Caco-2 (cell line): ENCODE measurements at places on chromosomes 7 and 10. TPM values are rescaled to one million over a fixed set of nuclear protein-coding genes. Genes with fewer than 3 reads are reported as not detected.

ATG9B gene
- total RNA-seq = 4.3 and 4.8 TPM in 2 replicates

PON1 gene
- total RNA-seq = not detected in 2 replicates

FAM237B gene
- not detected in 2 replicates for total RNA-seq

RASSF4 gene
- 40.8 and 55.6 TPM in 2 replicates for total RNA-seq

AGAP5 gene
- total RNA-seq = 14.3 and 16.7 TPM in 2 replicates

IGFBP3 gene
- total RNA-seq = 0.79 and 3.3 TPM in 2 replicates

SUN3 gene
- total RNA-seq = not detected in 2 replicates

CCL24 gene
- total RNA-seq = not detected in 2 replicates

DNA sequence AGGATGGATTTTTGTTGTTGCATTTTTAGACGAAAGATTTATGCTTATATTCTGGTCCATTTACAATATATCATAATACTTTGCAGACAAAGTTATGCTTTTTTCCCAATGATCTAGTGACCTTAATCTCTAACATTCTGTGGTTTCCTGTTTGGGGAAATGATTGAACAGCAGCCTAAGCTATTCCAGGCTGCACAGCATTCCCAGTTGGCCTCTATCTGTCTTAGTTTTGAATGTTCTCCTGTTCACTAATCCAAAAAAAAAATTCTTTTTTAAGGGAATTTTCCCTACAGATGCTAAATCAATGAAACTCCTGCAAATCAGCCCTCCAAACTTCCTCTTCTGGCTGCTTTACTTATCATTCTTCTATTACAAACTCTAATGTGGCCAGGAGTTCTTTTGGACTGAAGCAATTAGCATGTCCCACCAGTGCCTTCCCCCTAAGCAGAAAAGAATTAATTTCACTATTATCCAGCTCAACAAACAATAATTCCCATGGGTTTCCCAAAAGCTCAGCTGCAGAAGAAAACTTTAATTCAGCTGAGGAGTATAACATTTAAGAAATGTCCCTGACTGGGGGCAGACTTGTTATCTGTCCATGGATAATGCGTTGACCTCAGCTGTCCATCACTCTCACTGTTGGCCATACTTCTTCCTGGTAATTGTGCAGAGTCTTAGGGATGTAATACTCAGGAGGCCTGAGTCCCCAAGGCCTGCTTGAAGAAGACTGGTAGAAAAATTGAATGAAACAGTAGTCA lies 81.9 kb upstream of the TRIL start:
- H3K4me3 ChIP-seq = no peak overlapping the region
- 0 out of 2 replicates have a peak, but pooled peaks cover 1% of the 10 kb centered on the region for H3K36me3 ChIP-seq
- H3K4me1 ChIP-seq = peaks cover 8% of the 10 kb centered on the region
- no peaks in the 10 kb centered on the region for H3K27me3 ChIP-seq

- no peaks in the 10 kb centered on the region for H3K36me3 ChIP-seq
- no peaks in the 10 kb centered on the region for H3K4me1 ChIP-seq
- no peak for DNase-seq
- H3K4me3 ChIP-seq = no peak overlapping the region
These were observed 325.4 kb downstream of the DNAJB6 start for GRCh38 chr7:157662110-157662791.

- H3K4me3 ChIP-seq = no peak overlapping the region
- H3K36me3 ChIP-seq = no peaks in the 10 kb centered on the region; the same call in 1 of the 2 replicates
- no peaks in the 10 kb centered on the region for H3K27me3 ChIP-seq
- peaks cover 14% of the 10 kb centered on the region; the same call in 1 of the 2 replicates for H3K4me1 ChIP-seq
- H3K27ac ChIP-seq = no peak overlapping the region
- no peak for DNase-seq
These were observed 44.5 kb downstream of the FAM53B start for GRCh38 chr10:124699471-124700292.

DNA sequence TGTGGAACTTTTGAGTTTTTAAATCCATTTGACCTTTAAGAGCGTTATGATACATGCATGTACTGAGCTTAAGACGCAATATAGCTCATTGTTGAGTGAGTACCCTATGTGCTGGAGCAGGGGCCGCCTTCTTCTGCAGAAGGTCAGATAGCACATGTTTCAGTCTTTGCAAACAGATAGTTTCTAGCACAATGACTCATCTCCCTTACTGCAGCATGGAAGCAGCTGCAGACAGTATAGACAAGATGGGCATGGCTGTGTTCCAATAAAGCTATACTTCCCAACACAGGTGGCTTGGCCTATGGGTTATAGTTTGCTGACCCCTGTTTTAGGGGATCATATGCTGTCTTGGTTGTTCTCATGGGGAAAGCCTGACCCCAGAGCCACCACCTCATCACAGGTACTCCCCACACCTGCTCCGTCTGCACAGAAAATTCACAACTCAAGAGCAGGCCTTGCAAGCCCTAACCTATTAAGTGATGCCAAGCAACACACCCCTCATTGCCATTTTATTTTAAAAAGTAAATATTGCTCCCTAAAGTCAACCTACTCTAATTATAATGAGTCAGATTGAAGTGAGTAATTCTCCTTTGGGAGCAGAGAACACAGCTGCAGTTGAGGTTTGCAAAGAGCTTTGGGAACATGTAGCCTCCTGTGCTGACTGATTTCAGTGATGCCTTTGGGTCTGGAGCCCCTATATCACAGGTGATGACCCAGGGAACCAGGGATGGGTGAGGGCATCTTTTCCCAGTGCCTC lies 330.1 kb downstream of the PAXIP1 start:
- no peaks in the 10 kb centered on the region for H3K36me3 ChIP-seq
- H3K4me3 ChIP-seq = no peak overlapping the region
- H3K4me1 ChIP-seq = no peaks in the 10 kb centered on the region
- no peak overlapping the region for H3K27ac ChIP-seq
- H3K27me3 ChIP-seq = no peaks in the 10 kb centered on the region

DNA sequence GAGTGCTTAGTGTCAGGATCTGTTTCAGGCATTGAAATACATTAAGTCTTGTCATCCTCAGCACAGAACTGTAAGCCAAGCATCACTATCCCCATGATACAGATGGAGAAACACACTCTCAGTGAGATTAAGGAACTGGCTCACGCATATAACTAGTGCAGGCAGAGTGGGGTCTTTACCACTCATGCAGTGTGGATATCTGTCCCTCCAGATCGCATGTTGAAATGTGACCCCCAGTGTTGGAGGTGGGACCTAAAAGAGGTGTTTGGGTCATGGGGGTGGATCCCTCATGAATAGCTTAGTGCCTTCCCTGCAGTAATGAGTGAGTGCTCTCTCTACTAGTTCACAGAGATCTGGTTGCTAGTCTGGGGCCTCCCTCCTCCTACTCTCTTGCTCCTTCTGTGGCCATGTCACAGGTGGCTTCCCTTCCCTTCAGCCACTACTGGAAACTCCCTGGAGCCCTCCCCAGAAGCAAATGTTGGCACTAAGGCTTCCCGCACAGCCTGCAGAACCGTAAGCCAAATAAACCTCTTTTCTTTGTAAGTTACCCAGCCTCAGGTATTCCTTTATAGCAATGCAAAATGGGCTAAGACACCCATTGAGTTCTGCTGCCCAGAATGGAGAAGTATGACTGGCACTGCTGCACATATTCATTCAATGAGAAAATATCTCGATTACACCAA lies 31.8 kb upstream of the MSMB start:
- no peak overlapping the region for H3K4me3 ChIP-seq
- H3K4me1 ChIP-seq = peaks cover 8% of the 10 kb centered on the region; the same call in 1 of the 2 replicates
- no peak overlapping the region for H3K27ac ChIP-seq

GRCh38 chr10:102997998-102998397 lies 79.9 kb downstream of the CNNM2 start:
- no peak overlapping the region for H3K27ac ChIP-seq
- H3K36me3 ChIP-seq = no peaks in the 10 kb centered on the region
- H3K27me3 ChIP-seq = no peaks in the 10 kb centered on the region
- DNase-seq = no peak
- no peak overlapping the region for H3K4me3 ChIP-seq

DNA sequence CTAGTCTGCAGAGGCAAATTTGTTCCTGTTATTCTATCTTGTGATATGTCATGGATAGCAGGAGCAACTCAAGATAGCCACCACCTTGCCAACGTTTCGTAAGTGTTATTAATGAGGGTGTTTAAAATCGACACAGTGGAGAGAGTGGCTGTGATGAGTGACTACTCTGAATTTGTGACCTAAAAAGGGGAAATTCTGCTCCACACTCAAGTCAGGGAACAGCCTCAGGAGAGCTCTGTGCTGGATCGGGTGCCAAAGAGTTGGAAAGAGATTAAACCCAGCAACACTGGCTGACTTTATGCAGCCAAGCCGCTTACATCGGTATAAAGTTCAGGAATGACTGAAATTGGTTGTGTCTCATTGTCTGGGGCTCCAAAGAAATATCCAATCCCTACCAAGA lies 9.5 kb downstream of the TACC2 start:
- H3K4me3 ChIP-seq = no peak overlapping the region
- DNase-seq = no peak
- H3K27ac ChIP-seq = no peak overlapping the region
- H3K4me1 ChIP-seq = peaks cover 21% of the 10 kb centered on the region
- H3K36me3 ChIP-seq = no peaks in the 10 kb centered on the region
- H3K27me3 ChIP-seq = no peaks in the 10 kb centered on the region

GRCh38 chr10:124724279-124725027 lies 19.7 kb downstream of the FAM53B start:
- no peak overlapping the region for H3K4me3 ChIP-seq
- DNase-seq = no peak
- no peaks in the 10 kb centered on the region for H3K27me3 ChIP-seq
- no peaks in the 10 kb centered on the region for H3K4me1 ChIP-seq
- no peaks in the 10 kb centered on the region for H3K36me3 ChIP-seq

- no peak overlapping the region for H3K27ac ChIP-seq
- H3K4me3 ChIP-seq = no peak overlapping the region
- peaks cover 7% of the 10 kb centered on the region; the same call in 1 of the 2 replicates for H3K4me1 ChIP-seq
- H3K27me3 ChIP-seq = 0 out of 2 replicates have a peak, but pooled peaks cover 4% of the 10 kb centered on the region
- no peaks in the 10 kb centered on the region for H3K36me3 ChIP-seq
These were observed 32.3 kb downstream of the RASGEF1A start for GRCh38 chr10:43234471-43235041.

GRCh38 chr7:4880218-4880617 lies 3.3 kb downstream of the RADIL start:
- DNase-seq = no peak
- no peaks in the 10 kb centered on the region for H3K36me3 ChIP-seq
- peaks cover 7% of the 10 kb centered on the region; the same call in 1 of the 2 replicates for H3K4me1 ChIP-seq
- H3K27ac ChIP-seq = no peak overlapping the region
- H3K4me3 ChIP-seq = no peak overlapping the region

DNA sequence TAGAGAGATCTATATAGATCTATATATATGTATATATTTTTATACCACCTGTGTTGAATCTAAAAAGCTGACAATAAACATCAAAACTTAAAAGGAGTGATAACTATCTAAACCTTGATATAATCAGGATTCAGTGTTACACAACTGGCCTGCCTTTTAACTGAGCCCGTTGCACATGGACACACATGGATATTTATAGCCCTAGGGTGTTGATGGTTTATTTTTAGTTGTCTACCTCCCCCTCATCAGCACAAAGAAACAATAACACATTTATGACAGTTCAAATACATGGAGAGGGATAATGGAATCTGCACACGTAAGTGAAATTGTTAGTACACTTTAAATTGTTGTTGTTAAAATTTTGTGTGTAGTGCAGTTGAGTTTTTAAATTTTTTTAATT lies 336.9 kb downstream of the ZNF248 start:
- no peak for DNase-seq
- no peaks in the 10 kb centered on the region for H3K27me3 ChIP-seq

- peak overlapping the region; percentile 85 for H3K27ac ChIP-seq
- H3K36me3 ChIP-seq = no peaks in the 10 kb centered on the region; the same call in 1 of the 2 replicates
- H3K4me3 ChIP-seq = no peak overlapping the region
- no peaks in the 10 kb centered on the region for H3K27me3 ChIP-seq
- DNase-seq = peak; percentile 53
- H3K4me1 ChIP-seq = peaks cover 32% of the 10 kb centered on the region
These were observed 2.5 kb downstream of the SAP25 start for GRCh38 chr7:100570954-100571828.

- H3K4me3 ChIP-seq = no peak overlapping the region
- H3K27ac ChIP-seq = no peak overlapping the region
- no peak for DNase-seq
- H3K36me3 ChIP-seq = no peaks in the 10 kb centered on the region
These were observed 133.6 kb downstream of the FANK1 start for GRCh38 chr10:126029999-126030398.

GRCh38 chr7:139341776-139342226 lies 664 bp downstream of the FMC1 start:
- peaks cover 4% of the 10 kb centered on the region; the same call in 1 of the 2 replicates for H3K4me1 ChIP-seq
- no peak for DNase-seq
- H3K27ac ChIP-seq = peak overlapping the region; percentile 100

- H3K27ac ChIP-seq = no peak overlapping the region
- no peaks in the 10 kb centered on the region for H3K36me3 ChIP-seq
- H3K4me3 ChIP-seq = no peak overlapping the region
- DNase-seq = no peak
- H3K27me3 ChIP-seq = no peaks in the 10 kb centered on the region
These were observed 257.7 kb upstream of the GLI3 start for GRCh38 chr7:42494736-42495135.

DNA sequence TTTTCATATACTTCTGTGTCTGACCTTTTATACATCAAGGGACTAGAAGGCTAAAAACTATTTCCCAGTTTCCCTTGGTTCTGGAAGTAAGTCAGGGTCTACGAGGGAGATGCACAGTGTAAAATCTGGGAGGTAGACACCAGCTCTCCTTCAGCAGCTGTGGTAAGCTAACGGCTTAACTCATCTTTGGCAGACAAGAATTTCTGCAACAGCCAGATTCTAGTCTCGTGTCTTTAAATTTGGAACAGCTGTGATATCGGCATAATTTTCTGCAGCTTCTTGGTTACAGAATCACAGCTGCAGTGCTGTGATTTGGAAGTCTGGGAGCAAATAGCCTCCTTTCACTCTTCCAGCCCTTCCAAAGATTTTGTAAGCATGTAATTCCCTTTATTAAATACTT lies 37.4 kb upstream of the ABCB4 start:
- DNase-seq = no peak
- H3K27ac ChIP-seq = no peak overlapping the region
- H3K4me1 ChIP-seq = no peaks in the 10 kb centered on the region
- H3K4me3 ChIP-seq = no peak overlapping the region

GRCh38 chr10:85902051-85902450 lies 464.5 kb downstream of the GRID1 start:
- H3K36me3 ChIP-seq = no peaks in the 10 kb centered on the region
- no peak overlapping the region for H3K4me3 ChIP-seq
- no peaks in the 10 kb centered on the region for H3K4me1 ChIP-seq
- no peak overlapping the region for H3K27ac ChIP-seq
- DNase-seq = no peak

GRCh38 chr7:157460721-157461120 lies 123.9 kb downstream of the DNAJB6 start:
- no peaks in the 10 kb centered on the region for H3K36me3 ChIP-seq
- DNase-seq = no peak
- no peak overlapping the region for H3K27ac ChIP-seq
- no peaks in the 10 kb centered on the region for H3K27me3 ChIP-seq
- no peak overlapping the region for H3K4me3 ChIP-seq

DNA sequence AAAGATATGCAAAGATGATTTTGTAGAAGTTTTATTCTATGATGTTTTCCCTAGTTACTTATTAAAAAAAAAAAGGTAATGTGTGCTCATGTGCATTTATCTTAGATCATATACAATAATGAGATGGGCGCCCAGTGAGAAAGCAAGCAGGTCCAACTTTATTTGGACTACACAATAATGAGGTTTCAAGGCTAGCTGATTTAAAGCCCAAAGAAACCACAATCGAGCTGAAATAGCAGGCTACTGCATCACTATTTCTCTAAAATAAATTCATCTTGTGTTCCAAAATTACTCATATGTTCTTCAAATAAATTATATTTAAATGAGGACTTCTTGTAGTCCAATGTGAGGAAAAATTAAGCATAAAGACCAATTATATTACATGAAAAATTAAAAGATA lies 110.1 kb downstream of the JMJD1C start:
- H3K4me3 ChIP-seq = no peak overlapping the region
- no peaks in the 10 kb centered on the region for H3K4me1 ChIP-seq
- no peak for DNase-seq
- H3K27me3 ChIP-seq = no peaks in the 10 kb centered on the region
